Stimulated activated CD4-positive, alpha-beta T cell treated with anti-CD3 and anti-CD28 coated beads, TNF-alpha, amount 100 ng/mL, for 24 hours (primary cell): ENCODE measurements at places on chromosomes 6 and 20.

DNA sequence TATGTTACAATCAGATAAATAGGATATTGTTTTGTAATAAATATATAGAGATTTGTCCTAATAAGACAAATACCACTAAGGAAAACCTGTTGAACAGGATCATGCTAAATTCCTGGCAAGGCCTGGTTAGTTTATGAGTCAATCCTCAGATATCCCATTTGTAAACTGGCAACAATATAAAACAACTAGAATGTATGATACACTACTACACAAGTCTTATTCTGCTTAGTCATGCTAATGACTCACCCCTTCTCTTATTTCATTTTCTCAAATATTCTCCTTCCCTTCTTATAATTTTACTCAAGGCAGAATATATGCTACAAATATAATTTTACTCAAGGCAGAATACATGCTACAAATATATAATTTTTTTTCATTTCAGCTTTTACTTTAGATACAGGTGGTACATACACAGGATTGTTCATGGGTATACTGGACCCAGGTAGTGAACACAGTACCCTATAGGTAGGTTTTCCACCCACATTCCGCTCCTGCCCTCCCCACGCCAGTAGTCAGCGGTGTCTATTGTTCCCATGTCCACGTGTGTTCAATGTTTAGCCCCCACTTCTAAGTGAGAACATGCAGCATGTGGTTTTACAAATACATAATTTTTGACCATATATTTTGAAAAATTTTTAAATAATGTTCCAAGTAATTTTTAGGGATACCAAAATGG, 6.3 kb downstream of the OSER1 start:
- no peak for DNase-seq

GRCh38 chr20:53032046-53032445, 59.9 kb downstream of the TSHZ2 start:
- DNase-seq, result no peak

DNA sequence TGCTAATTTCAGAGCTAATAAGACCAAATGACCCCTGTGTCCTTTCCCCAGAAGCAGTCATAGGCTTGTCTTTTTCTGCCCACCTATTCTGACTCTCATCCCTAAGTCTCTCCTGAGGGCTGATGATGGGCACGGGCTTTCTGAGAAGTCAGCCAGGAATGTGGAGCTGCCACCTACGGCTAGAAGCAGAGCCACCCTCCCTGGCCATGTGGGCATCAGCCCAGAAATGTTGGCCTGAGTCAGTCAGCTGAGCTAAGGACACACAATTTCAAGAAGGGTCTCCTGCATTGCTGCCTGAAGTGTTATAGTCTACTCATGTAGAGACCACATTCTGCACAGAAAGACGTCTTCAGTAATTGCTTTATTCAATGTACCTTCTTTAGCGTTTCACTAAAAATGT, 17.1 kb downstream of the MYLIP start:
- DNase-seq, result no peak

DNA sequence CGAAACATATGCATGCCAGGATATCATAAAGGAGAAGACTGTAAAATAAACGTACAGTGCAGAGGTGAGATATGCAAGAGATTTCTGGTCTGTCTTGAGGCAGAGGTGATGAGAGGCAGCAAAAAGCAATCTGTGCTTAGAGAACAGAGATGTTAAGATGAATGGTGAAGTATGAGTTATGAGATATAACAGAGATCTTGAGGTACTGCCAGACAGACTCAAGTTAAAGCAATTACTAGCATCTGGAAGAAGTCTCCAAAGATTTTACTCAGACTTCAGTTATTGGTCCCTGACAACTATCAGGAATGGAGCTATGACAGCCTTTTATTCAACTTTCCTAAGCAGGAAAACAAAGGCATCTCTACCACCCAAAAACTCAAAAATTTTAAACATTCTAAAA, 122.8 kb upstream of the DST start:
- DNase-seq, result no peak

DNA sequence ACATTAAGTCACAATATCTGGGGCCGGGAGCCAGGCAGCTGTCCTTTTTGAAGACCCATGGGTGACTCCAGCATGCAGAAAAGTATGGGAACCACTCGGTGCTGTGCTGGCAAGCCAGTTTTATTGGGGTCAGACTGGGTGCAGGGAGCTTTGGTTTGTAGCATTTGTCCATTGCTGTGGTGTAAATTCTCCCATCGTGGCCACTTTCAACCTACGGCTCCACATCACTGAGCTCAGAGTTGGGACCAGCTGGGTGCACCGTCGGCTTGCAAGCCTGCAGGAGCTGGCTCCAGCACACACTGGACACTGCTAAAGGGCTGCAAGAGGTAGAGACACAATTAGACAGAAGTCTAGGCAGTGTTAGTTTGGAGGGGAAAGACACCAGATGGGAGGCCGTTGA, 66.9 kb downstream of the SYNJ2 start:
- DNase-seq, result no peak

DNA sequence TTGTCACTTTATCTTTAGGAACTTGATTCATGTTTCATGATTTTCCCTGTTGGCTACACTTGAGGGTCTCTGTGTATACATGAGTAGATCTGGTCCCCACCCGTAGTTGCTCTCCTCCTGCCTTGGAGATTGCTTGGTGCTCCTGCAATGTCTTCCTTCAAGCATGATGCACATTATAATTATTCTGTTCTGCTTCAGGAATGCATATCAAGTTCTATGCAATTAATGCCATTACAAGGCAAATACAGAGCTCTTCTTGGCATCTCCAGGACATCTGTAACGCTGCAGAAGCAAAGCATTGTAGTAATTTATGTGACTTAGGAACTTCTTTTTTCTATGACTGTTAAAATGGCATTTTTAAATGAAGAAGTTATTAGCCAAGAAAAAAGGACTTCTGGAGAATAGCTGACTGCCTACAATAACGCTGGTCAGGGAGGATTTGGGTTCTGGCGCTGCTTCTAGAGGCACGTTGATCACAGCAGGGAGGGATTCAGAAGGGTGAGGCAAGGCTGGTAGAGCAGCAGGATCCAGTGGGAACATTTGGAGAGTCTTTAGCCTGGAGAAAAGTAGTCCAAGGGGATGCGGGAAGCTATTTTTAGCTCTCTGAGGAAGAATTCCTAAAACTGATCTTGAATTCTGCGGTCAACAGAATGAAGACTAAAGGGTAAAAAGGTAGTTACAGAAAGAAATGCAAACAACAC, 203.6 kb downstream of the PLCB1 start:
- no peak for DNase-seq

- no peak for DNase-seq
Observed at GRCh38 chr6:161095916-161096315, 104.3 kb downstream of the MAP3K4 start.

- peak; percentile 13 for DNase-seq
Observed at GRCh38 chr6:8219352-8219943, 117.1 kb upstream of the EEF1E1 start.

DNA sequence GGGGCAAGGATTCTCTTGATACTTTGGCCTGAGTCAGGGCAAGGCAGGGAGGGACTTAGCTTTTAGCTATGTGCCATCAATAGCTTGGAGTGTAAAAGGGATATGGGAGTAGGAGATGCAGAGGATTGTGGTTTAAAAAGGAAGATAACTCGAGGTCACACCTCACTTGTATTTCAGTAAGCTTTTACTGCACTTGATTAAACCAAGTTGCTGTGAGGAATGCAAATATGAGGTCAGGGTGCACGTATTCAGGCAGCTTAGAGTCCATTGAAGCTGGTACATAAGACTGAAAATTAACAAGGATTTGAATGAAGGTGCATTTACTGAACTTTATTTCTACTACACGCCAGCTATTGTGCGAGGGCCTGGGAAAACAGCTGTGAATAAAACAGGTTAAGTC, 32.1 kb downstream of the DSTN start:
- no peak for DNase-seq

- DNase-seq, result no peak
Observed at GRCh38 chr6:133888929-133889556, at the start of gene TCF21. Gene TCF21 (plus strand): TSS chr6:133889113. CDS start chr6:133889398, 285 bp downstream.
